ENCODE measurements at places on chromosomes 7 and 10.

DNA sequence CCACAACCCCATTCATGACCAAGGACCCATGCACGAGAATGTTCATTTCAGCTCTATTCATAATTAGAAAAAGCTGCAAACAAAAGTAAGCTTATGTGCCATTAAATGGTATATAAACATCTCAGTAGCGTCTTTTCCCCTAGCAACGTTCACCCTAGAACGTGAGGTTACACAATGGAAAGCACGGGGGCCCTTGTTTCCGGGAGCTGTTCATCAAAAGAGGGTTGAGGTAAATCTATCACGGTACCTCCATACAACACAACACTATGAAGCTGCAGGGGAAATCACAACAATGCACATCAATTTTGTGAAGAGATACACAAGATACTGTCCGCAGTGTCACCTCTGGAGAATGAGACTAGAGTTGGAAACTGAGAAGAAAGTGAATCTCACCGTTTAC is 80.9 kb upstream of the DDC start:
- DNase-seq = no peak

DNA sequence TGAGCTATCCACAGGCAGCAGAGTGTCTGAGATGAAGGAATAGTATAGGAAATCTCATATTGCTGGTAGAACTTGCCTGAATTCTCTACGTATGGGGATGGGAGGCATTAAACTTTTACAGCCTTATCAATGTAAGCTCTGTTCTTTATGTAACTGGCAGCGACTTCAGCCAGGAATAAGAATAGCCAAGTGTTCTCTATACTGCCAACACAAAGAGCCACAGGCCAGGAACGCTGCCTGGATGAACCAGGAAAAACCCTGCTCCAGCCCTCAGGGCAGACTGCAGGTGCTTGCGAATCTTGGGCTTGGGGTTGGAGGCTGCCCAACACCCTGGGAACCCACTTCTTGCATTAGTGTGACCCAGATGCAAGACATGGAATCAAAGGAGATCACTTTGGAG is 6.1 kb upstream of the OLAH start:
- DNase-seq = no peak

DNA sequence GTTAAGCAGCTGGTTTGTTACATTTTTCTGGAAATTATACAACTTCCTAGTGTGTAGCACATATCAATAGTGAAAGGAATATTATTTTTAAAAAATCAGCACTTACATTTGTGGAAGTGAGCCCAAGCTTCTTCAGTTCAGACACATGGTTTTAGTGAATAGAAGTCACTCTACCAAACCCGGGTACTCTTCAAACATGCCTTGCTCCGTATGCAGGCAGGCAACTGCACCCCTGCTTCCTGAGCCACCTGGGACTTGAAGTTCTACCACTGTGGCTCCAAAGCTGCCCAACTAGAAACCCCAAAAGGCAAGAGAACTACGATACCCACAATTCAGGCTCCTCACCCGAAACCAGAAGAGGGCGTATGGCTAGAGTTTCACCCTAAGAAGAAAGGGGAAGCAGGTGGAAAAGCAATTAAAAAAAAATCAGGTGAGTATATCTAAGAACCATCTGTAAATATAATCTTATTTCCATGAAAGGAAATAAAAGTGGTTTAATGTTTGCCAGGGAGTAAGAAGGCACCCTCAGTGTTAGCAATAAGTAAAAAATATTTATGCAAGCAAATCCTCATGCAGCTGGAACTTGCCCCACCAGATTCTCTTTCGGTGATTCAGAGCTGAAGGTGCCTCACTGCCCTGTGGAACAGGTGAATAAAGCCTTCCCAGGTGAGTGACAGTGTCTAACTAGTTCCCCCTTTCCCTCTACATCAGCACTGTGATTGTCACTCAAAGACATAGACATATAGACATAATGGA is at the start of gene MACC1:
MACC1 (minus strand) TSS at position 192 of the 756 bp plus-strand sequence. CDS start 55,522 bp downstream, outside the sequence.
- DNase-seq = no peak

DNA sequence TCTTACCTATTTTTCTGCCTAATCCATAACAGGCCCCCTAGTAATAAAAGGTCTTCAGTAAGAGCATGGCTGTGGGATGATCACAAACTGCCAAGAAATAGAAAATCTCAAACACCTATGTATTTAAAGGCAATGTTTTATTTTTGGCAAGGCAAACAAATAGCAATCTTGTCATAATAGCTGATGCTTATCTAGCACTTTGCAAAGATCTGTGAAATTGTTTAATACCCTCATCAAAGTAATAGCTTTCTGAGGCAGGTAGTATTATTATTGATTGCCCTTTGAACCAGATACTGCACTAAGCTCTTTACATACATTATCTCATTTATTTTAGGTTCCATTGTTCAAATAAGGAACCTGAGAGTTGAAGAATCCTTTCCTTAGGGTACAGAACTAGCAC is 1.6 kb upstream of the CADPS2 start:
- no peak for DNase-seq

Measured in SIG-M5 (cell line).